MV-4-11 (cell line): ENCODE measurements at places on chromosomes 2 and 18.

GRCh38 chr2:229261076-229261475, 10.0 kb downstream of the PID1 start:
- DNase-seq: no peak

- DNase-seq: no peak
These were observed 446.3 kb downstream of the ADCYAP1 start for GRCh38 chr18:1350931-1351450.

- no peak for DNase-seq
These were observed 38.4 kb downstream of the LAMA1 start for GRCh38 chr18:7079231-7079630.

DNA sequence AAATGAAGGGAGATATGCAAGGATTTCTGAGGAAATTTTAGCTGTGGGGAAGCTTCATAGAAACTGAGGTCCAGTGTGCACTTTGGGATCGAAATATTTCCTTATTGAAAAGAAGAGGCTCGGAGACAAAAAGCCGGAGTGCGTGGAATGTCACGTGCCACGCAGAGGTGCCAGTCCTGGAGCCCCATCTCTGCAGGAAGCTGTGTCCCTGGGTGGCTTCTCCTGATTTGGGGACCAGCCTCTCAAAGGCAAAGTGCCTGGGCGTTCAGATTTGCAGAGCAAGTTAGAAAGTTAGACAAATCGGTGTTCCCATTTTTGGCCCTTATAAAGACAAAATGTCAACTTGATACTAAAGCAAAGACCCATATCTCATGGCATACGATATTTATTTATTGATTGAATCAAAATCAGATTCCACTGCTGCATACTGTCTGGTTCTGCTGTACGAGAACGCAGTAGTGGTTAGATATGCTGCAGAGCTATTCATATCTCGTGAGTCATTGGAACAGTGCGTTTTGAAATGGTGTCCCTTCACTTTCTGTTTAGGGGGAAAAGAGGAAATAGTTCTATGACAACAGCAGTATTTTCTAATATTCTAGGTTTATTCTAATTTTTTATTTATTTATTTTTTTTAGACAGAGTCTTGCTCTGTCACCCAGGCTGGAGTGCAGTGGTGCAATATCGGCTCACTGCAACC, 9.1 kb upstream of the ATG16L1 start:
- DNase-seq: peak; percentile 91

- DNase-seq: no peak
These were observed 10.3 kb upstream of the PXDN start for GRCh38 chr2:1754461-1755170.

DNA sequence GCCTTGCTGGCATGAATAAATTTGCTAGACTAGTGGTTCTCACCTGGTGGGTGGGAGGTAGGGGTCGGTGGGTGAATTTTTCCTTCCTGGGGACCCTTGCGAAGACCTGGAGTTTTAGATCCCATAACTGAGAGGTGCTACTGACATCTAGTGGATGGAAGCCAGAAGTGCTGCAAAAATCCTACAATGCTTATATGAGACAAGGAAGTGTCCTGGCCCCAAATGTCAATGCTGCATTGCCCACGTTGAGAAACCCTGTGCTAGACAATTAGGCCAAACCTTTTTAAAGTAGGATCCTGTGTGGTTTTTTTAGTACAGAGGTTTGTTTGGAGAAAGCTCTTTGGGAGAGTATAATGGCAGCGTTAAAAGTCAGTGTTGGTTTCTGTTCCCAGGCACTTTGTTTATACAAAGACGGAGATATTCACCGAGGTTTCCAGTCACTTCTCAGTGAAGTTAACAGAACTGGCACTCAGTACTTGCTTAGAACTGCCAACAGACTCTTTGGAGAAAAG, 9.6 kb downstream of the SERPINB8 start:
- peak; percentile 74 for DNase-seq

- DNase-seq: no peak
These were observed 130.7 kb downstream of the WDSUB1 start for GRCh38 chr2:159155791-159156190.

DNA sequence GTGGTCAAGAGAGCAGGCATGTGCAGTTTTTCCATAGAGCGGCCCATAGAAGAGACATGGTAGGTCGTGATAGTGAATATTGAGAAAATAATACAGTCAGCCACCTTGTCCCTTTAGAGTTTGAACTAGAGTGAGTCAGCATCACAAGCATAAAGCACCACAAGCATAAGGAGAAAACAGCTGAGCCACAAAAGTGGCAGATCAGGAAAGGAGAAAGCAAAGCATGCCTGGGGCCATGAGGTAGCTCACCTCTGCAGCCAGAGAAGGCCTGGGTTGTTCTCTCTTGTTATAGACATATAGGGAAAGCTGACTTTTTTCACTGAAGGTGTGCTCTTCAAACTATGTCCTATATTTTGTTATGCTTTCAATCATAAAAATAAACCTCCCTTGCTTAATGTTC, 879.0 kb downstream of the DSC3 start:
- peak; percentile 25 for DNase-seq

DNA sequence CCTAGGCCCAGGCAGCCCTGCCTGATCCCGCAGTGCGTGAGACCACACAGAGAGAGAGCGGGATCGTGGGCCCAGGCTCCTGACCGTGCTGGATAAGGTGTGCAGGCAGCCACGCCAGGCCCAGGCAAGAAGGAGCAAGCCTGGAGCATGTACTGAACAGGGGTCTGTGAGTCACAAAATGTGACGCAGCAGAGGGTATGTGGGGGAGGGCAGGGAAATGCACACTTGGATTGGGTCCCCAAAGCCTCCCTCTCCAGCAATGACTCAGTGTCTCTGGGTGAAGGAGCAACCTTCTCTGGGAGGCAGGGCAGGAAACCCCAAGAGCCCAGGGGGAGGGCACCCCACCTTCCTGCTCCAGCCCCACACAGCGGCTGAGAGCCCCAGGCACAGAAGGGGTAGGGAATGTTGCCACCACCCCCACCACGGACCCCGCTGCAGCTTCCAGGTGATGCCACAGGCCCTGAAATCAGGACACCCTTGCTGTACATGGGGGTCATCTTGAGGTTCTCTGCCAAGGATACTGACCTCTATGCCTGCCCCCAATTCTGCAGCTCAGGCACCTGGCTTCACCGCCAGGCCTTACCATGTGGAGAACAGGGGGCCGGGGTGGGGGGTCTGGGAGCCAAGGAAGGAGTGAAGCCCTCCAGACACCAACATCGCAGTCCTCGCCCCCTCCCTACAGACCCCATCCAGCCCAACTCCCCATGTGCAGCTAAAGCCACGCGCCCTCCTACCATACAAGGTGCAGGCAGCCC, 1.3 kb upstream of the GPC1 start:
- no peak for DNase-seq

DNA sequence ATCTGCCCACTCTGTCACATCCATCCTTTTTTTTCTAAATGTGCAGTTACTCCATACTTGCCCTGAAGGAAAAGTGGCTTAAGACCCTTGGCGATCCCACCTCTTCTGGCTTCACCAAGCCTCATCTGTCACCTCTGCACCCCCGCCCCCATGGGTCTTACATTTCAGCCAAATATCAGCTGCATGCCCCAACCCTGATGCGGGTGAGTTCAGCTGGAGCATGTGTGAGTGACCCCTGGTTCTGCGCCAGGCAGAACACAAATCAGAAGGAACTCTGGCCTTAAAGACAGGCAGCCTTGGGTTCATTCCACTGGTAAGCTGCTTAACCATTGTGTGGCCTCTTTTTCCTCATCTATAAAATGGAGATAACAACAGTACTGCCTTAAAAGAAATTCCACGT, 194.7 kb downstream of the KLHL29 start:
- DNase-seq: no peak

GRCh38 chr2:27796791-27797765, 25.6 kb downstream of the MRPL33 start:
- DNase-seq: peak; percentile 83

DNA sequence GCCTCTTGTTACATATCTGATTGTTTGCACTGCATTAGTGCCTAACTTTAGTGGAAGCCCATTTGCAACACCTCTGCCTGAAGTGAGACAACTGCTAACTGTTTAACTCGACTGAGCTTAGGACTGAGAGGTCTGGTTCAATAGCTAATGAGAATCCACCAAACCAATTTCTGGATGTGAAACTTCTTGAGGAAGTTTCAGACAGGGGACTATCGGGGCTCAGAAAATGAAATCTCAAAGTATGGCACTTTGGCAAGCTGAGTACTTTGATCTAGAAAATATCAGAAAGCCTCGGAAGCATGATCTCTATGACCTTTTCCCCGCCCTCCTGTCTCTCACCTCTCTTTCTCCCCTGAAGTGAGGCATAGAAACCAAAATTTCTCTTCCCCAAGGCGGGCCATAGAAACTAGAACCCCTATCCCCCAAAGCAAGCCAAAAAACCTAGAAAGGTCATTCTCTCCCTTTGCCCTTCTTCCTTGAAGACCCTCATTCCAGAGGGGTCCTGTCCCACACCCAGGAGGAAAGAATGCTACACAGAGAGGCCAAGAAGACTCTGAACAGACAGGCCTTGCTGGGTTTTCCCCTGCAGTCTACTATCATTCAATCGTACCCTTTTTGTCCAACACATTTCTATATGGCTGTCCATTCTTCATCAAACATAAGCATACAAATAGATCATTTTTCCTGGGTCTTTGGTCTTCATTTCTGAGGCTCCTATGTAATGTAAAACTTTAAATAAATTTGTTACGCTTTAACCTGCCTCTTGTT, 69.6 kb upstream of the CREB1 start:
- DNase-seq: peak; percentile 61

DNA sequence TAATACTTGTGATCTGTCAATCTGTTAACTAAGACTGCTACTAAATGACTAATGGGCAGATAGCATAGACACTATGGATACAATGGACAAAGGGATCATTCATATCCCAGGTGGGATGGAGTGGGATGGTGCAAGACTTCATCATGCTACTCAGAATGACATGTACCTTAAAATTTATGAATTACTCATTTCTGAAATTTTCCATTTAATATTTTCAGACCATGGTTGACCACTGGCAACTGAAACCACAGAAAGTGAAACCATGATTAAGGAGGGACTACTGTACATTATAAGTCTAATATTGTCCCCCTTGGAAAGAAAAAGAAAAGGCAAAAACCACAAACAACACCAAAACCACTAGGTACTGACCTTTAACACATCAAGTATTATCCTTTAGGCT, 247.0 kb upstream of the SYT4 start:
- DNase-seq: no peak

DNA sequence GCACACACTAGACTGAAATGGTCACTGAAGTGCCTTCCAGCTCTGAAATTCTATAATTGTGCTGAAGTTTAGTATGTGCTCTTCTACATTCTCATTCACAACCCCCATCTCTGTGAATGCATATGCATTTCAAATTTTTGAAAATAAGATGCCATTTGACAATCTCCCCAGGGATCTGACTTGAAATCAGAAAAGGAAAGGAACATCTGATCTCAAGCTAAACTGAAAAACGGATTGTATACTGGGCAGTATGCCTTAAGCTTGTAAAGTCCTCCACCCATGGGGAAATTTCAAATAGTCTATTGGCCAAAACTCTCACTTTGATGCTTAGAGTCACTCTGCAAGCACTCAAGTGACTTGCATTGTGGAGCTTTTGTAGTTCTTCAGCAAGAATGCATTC, 22.9 kb downstream of the FAP start:
- no peak for DNase-seq

GRCh38 chr2:13193075-13193474, 476.3 kb downstream of the TRIB2 start:
- DNase-seq: peak; percentile 79

- no peak for DNase-seq
These were observed 58.0 kb upstream of the DOCK10 start for GRCh38 chr2:225100269-225100668.

- peak; percentile 41 for DNase-seq
These were observed 42.4 kb downstream of the ITGB1BP1 start for GRCh38 chr2:9380702-9381628.

- DNase-seq: no peak
These were observed 11.1 kb upstream of the SLC4A10 start for GRCh38 chr2:161613161-161613560.

DNA sequence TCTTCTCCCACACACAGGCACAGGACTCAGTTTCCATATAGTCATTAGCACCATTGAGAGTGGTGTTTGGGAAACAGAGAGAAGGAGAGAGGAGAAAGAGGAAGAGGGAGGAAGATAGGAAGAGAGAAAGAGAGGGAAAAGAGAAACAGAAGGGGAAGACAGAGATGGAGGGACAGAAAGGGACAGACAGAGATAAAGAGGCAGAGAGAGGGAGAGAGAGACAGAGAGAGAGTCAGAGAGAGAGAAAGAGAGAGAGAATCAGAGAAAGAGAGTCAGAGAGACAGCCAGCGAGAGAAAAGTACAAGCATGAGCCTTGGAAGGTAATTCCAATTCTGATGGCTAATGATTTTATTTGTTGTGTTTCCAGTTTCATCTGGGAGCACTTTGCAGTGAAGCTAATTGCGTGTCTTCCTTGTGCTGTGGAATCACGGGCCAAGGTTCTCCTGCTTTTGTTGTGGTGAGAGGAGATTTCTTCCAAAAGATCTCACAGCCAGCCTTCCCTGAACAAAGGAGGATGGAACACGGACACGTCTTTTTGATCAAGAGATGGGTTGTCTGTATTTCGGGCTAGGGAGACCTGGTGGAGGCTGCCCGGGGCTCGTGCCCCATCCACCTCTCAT, 153.6 kb upstream of the TWIST2 start:
- DNase-seq: no peak

- DNase-seq: no peak
These were observed 250.1 kb downstream of the FBXO15 start for GRCh38 chr18:73897517-73897916.

GRCh38 chr2:217418090-217418489, 558.2 kb upstream of the TNP1 start:
- no peak for DNase-seq

DNA sequence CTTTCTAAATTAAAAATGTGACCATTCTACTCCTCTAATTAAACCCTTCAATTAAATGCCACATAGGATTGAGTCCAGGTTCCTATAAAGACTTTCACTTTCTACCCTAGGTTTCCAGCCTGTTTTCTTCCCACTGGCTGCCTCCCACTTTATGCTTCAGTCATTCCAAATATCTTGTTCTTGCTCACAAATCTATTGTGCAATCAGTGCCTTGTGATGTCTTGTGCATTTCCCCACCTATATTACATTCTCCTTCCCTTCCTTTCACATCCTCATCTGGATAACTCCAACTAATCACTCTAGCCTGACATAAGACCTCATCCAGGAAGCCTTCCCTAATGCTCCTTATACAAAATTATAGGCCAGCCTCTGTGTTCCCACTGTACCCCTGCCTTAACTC, 281.7 kb upstream of the LRATD1 start:
- DNase-seq: peak; percentile 25

GRCh38 chr18:39166776-39167175, 1601.2 kb upstream of the CELF4 start:
- no peak for DNase-seq

DNA sequence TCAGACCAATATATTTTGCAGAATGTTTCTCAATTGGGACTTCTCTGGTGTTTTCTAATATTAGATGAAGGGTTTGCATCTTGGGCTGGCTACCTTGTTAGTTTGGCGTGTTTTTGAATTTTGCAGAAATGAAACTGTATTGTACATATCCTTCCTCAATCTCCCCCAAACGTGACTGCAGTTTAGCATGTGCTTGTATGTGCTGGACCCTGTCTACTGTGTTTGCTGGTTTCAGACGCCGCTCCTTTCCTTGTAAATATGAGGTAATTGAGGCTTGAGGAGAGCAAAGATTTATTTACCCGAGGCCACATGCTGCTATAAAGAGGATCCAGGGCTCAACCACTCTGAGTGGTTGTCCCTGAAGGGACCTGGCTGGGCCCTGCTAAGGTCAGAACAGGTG, 57.2 kb downstream of the NGEF start:
- peak; percentile 85 for DNase-seq
